ENCODE measurements at places on chromosomes 2 and 18.

DNA sequence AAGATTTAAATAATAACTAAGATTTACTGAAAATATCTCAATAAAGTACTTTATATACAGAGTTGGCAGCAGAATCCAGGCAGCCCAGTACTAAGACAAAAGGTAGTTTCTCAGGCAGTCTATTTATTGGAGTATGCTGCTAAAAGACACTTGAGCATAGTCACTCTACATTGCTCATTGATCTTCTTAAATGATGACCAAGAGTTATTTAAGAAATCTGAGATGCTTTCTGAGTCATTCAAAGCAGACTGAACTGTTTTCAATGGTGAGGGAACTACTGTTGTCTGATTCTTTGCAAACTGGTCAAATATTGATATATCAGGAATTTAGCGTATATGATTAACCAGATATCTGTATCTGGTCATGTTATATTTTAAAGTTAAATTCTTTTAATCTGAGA lies 133.6 kb downstream of the PHLPP1 start:
- DNase-seq, result no peak

DNA sequence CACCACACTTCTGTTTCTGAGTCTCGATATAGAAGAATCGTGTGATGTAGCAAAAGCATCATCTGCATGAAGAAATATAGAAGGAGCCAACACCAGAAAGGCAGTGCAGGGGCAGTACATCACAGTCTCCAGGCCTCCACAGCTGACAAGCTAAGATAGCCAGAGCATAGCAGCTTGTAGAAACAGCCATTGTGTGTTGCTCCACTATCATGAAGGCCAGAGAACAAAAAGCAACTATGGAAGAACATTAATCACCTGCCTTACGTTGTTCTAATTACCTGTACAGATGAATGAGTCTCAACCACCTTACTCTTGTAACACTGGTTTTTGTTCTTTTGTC lies 129.0 kb downstream of the RND3 start:
- no peak for DNase-seq

DNA sequence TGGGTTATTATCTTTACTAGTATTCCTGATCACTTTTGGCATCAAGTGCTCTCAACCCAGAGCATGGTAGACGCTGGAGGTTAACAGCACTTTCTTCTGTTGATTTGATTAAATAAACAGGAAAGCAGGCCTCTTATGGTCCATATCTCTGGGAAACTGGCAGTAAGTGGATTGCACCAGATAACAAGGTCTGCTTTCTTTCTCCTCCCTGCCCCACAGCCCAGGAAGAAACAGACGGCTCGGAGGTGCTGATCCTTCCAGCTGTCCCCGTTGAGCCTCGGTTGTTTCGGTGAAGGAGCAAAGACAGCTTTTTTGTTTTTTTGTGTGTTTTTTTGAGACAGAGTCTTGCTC lies 100.8 kb upstream of the KCTD1 start:
- DNase-seq, result no peak

- DNase-seq, result no peak
These were observed 411.6 kb upstream of the NRP2 start for GRCh38 chr2:205270689-205271088.

DNA sequence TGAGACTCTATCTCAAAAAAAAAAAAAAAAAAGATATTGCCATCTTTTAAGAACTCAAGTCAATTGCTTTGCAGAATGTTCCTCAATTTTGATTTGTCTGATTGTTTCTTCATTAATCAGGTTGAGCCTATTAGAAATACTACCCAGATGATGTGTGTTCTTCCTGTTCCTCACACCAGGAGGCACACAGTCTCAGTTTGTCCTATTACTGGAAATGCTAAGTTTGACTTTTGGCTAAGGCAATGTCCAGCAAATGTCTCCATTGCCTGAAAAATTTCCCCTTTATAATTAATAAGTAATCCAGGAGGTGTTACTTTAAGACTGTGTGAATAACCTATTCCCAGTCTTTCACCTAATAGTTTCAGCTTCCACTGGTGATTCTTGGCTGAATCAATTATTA lies 28.4 kb downstream of the BOLA3 start:
- no peak for DNase-seq

DNA sequence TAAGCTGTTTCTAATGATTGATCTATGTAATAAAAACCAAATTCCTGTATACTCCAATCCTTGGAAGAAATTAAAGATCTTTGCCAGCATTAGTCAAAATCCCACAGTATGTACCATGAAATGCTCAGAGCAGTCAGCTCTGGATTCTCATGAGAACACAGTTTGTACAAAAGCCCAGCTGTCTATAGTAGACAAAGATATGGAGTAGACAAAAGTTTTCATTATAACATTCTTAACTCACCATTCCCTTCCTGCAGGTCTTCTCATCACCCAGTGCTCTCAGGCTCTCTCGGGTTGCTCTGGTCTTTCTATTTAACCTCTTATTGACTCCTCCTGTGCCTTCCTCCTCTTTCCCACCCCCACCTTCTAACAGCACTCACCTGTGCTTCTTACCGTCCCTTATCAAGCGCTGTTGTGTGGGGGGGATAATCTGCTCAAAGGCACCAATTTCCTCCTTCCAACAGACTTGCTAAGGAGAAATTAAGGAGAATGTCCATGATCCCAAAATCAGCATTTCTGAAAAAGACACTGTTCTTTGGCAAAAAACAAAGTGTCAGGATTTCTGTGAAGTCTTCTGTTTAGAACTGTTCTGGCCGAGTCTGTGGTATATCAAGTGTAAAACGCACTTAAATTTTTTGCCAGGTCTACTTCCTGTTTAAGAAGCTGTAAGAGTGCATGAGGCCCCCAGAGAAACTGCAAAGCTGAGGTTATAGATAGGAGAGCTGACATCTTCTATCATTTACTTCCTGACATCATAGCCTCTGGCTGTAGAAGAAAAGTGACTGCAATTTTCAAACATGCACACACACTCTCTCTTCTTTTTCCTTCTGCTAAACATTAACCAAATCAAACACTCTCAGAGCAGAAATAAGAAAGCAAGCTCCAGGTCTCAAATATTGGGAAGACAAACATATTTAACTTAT lies 144.1 kb downstream of the EVA1A start:
- DNase-seq, result no peak

DNA sequence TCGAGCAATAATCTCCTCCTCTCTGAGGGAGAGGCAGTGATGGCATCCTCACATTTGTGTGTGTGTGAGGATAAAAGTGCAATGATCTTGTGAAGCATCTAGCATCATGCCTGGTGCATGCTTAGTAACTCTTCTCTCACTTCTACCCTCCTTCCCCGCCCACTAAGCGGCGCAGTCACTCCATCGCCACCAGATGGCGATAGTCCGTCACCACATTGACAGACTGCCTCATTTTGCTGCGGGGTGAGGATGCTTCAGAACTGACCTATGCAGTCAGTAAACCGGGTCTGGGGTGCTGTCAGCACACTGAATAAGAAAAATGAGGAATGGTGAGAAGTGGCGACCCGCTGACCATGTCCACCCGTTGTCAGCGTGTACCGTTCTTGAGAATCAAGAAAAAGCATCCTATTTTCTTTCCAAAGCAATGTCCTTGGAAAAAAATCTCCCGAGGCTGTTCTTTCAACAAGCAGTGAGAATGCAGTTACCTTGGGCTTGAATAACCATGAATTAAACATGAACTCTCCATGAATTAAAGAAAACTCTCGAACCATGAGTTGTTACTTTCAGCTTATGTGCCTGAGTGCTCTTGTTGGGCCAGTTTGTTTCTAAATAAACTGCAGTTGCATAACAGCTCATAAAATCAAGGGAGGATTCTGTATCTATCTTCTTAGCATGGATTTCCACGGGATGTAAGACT lies 37.3 kb upstream of the TMEM177 start:
- peak; percentile 80 for DNase-seq

GRCh38 chr2:239035997-239036731 lies 188.3 kb downstream of the TWIST2 start:
- no peak for DNase-seq

DNA sequence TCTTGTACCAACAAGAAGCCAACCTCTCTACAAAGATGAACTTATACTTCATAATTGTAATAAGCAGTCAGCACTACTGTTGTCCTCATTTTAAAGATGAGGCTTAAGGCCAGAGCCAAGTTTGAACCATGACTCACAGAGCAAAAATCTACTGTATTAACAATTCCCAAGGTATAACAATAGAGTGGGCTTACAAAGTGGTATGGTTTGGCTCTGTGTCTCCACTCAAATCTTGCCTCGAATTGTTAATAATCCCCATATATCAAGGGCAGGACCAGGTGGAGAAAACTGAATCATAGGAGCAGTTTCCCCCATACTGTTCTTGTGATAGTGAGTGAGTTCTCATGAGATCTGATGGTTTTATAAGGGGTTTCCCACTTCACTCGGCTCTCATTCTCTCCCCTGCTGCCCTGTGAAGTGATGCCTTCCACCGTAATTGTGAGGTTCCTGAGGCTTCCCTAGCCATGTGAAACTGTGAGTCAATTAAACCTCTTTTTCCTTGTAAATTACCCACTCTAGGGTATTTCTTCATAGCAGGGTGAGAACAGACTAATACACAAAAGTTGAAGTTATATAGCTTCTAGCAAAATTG lies 19.5 kb downstream of the MRPL44 start:
- no peak for DNase-seq

GRCh38 chr2:105396254-105397024 lies 2.4 kb downstream of the FHL2 start:
- no peak for DNase-seq

GRCh38 chr18:24372279-24372872 lies 25.2 kb downstream of the OSBPL1A start:
- no peak for DNase-seq

DNA sequence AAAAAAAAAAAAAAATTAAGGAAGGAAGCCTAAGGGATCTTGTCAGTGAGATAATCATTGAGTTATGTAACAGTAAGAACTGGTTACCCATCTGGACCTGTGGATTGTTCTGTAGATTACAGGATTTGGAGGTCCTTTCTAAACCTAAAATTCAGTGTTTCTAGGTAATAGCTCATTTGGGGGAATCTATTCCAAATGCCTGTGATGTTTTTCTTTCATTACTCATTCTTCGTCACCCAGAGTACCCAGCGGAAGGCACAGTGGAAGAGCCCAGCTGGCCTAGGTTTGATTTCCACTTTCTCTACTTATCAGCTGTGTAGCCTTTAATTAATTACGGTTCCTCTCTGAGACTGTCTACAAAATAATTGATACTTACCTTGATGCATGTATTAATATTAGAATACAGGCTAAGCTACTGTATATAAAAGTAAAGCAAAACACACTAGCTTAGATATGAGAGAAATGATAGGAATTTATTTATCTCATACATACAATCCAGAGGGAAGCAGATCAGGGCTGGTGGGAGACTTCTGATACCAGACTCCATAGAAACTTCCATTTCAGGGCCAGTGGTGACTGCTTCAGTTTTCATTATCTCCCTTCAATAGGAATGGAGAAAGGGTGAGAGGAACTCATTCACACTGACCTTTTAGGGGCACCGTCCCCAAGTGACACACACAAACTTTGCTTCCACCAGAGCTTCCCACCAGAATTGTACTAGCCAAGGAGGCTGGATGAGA lies 115.8 kb upstream of the NOSTRIN start:
- DNase-seq, result no peak

- DNase-seq, result no peak
These were observed 14.6 kb upstream of the ACMSD start for GRCh38 chr2:134823832-134824231.

DNA sequence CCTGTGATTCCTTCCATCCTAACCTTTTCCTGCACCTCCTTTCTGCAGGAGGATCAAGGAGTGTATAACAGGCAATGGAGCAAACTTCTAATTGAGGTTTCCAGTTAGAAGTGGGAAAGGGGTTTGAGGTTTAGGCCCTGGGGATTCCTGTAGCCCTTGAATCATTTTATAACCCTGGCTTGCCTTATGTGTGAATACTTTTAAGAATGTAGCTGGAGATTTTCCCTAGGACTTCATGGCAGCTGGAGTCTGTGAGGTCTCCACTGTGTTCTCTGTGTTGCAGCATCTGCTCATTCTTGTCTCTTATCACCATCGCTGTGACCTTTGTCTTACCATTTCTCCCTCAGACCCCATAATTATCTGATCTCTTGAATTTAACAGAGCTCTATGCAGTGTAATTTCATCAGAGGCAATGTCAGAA lies 370.2 kb upstream of the SLC14A2 start:
- DNase-seq, result no peak

- DNase-seq, result no peak
These were observed 23.2 kb downstream of the SPEG start for GRCh38 chr2:219457784-219458369.

GRCh38 chr18:44536619-44537018 lies 144.1 kb upstream of the SETBP1 start:
- no peak for DNase-seq

DNA sequence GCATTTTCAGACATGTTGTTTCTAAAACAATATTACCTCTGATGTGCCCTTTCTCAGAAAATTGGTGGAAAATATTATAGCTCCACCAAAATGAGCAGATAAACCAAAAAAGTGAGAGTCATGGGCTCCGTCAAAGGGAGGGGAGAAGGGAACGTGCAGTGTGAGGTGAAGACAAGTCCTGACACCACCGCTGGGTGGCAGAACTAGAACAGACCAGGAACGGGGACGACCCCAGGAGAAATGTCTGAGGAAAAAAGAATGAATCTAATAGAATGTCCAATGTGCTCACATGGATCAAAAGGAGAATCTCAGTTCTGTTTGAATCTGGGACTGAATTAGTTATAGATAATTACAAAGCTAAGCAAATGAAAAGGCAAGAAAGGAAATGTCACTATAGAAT lies 22.6 kb upstream of the BCL2 start:
- DNase-seq, result peak; percentile 55

- DNase-seq, result no peak
These were observed 65.2 kb downstream of the CIB4 start for GRCh38 chr2:26575836-26576564.

- DNase-seq, result no peak
These were observed 5.2 kb upstream of the C18orf63 start for GRCh38 chr18:74310411-74310810.

DNA sequence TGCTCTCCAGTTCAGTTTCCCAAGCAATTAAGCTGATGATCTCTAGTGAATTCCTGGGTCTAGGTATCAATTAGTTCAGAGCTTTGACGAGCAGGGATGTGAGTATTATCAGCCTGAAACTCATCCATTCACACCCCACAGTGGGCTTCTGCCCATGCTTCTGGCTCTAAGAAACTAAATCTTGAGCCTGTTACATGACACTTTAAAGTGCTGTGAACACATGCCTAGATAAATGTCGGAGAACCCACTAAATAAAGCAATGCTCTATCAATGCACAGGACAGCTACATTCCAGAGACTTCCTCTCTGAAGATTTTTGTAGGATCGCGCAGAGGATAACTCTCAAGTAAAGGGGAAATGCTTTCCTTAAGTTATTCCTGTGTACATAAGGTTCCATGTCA lies 356.5 kb upstream of the TNP1 start:
- DNase-seq, result no peak

- peak; percentile 17 for DNase-seq
These were observed 1.5 kb downstream of the GAD1 start for GRCh38 chr2:170818036-170818751.
